CMK (cell line): ENCODE measurements at places on chromosomes 6 and 20.

DNA sequence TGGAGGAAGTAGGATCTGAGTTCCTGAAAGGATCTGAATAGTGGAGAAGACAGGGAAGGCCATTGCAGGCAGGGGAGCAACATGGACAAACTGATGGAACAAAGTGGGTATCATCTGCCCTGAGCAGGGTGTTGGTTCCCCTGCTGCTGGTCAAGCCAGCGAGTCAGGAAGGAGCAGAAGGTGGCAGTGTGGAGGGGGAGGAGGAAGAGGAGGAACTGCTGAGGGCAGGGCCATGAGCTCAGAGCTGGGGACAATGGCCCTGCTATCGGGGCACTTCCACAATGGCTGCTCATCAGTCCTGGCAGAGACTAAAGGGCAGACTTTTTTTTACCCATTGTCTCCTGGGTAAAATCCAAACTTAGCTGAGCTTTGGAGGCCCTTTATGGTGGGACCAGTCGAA, 13.6 kb downstream of the CNBD2 start:
- no peak for DNase-seq

DNA sequence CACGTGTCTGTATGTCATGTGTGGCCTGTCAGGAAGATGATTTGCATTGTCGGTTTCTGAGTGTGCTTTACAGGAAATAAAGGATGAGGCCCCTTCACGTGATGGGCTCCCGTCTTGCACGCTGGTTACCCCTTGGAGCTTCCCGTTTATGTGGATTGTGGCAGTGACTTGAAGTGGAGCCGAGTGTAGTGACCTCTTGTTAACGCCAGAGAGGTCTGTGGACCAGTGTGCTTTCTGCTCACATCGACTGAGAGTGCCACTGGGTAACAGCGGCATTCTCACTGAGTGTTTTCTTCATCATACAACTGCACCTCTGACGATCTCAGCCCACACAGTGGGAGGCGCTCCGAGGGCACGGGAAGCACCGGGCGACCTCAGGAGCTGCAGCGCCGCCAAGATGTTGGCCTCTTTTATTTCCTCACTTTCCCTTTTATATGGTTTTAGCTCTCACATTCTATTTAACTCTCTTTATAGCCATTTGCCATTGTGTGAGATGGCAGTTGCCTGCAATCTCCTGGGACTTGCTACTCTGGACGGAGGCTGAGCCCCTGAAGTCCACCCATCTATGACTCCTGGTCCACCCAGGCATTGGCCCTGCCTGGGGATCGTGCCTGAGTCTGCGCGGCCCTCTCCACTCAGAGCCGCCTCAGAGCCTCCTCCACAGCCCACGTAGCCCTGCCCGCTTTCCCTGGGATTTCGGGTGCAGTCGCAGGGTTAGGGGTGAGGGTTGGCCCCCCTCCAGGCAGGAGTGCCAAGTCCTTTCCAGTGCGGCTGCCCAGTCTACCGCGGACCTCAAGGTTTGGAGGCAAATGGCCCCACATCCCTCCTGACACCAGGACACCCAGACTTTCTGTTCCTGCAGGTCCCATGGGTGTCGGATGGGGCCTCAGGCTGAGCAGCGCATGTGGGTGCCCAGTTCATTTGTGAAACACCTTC, 238.9 kb downstream of the ERMARD start:
- no peak for DNase-seq

GRCh38 chr20:40305303-40305702, 383.7 kb downstream of the MAFB start:
- no peak for DNase-seq

- DNase-seq: no peak
Observed at GRCh38 chr6:107116328-107116892, 1.1 kb upstream of the BEND3 start.

DNA sequence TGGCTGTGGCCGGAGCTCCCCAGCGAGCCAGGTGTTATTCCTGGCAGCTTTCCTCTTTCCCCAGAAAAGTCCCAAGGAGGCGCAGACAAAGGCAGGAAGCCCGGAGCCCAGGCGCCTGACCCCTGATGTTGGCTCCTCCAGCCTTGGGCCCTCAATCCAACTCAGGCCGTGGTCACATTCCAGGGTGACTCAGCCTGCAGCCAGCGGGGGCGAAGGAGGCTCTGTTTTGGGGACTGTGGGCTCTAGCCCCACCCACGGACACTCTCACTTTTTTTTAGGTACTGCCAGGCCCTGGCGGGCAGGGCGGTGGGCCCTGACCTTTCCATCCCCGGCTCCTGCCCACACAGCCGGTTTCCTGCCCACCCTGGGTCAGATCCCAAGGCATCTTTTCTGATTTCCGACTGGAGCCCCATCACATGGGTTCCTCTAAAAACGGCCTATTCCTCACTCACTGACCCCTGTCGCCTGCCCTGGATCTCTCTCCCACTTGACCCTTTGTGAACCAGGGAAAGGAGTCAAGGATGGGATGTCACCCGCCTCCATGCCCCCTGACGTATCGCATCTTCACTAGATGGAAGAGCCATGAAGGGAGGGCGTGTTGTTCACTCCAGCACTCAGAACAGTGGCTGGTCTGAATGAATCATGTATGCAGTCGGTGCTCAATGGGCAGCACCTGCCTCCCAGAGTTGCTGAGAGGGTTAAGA, 5.5 kb downstream of the PTGIS start:
- no peak for DNase-seq

- DNase-seq: no peak
Observed at GRCh38 chr20:8005033-8005432, 14.5 kb downstream of the TMX4 start.

- DNase-seq: no peak
Observed at GRCh38 chr20:42740226-42740870, 449.4 kb downstream of the PTPRT start.

DNA sequence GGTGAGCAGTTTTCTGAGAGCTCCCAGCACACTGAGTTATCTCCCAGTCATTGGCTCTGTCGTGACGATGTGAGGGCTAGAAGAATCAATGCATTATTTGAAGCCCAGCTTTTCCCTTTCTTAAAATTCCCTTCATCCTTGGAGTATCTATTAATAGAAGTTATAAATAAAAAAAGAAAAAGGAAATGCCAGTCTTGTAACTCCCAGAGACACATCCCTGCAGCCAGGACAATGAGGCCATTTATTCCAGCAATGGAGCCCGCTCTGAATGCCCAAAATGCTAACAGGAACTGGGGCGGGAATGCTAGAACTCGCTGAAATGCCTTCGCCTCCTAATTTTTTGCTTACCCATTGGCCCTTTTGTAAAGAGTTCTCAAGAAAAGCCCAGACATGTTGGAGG, 305.8 kb downstream of the TFAP2C start:
- no peak for DNase-seq

GRCh38 chr20:46715292-46715756, 5.9 kb downstream of the SLC2A10 start:
- DNase-seq: no peak

DNA sequence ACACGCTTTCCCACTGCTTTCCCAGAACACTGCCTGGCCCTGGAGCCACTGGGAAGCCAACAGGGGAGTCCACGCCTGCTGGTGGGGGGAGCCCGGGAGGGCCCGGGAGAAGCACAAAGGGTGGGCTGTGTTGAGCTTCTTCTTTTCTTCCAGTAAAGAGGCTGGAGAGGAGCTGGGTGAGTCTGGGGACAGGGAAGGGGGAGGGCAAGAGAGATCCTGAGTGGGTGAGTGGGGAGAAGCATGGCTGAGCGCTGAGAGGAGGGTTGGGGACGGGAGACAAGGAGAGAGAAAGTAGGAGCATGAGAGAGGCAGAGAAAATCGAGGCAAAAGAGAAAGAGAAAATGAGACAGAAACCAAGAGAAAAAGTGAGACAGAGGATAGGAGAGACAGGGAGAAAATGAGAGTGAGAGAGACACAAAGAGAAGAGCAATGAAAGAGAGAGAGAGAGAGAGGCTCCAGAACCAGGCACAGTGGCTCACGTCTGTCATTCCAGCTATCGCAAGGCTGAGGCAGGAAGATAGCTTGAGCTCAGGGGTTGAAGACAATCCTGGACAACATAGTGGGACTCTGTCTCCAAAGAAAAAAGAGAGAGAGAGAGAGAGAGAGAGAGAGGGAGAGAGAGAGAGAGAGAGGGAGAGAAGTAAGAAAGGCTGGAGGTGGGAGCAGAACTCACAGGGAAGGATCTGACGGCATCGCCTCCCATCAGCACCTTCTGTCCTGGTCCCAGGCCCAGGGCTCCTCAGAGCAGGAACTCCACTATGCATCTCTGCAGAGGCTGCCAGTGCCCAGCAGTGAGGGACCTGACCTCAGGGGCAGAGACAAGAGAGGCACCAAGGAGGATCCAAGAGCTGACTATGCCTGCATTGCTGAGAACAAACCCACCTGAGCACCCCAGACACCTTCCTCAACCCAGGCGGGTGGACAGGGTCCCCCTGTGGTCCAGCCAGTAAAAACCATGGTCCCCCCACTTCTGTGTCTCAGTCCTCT, 2.0 kb downstream of the LST1 start:
- peak; percentile 63 for DNase-seq

DNA sequence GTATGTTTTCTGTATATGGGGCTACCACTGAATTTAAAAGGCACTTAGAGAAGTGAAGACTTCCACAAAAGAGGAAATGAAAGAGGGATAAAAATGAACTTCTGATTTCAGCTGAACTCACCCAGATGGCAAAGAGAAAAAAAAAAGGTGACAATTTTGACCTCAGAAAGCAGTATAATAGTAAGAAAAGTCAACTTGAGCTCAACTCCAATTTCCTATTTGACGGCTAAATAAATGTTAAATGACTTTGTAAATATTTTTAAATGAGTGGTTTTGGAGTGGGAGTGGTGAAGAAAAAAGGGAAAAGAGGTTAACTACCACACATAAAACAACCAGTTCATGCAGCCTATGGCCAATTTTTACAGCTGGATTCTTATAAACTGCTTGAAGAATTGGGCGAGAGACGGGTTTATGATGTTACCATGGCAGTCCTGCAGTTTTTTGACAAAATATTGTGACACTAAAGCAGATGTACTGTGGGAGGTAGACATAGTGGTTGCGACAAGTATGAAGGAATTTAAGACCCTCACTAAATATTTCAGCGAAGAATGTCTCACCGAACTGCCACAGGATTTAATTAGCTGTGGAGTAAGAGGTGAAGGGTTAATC, 49.8 kb upstream of the ADTRP start:
- DNase-seq: no peak

DNA sequence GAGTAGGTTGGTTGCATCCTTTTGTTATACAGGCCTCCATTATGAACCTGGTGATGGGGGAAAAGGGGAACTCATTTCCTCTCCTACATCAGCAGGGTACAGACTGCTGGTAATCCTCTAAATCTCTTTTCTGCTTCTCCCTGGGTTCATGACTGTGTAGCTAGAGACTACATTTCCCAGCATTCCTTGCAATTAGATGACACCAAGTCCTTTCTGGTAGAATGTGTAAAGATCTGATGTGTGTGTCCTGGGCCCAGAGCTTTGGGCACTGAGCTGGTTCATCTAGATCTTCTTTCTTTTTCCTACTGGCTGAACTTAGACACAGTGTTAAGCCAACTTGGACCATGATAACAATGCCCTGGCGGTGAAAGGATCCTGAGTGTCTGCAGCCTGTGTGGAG, 104.7 kb upstream of the IFNGR1 start:
- DNase-seq: no peak

GRCh38 chr20:703426-703825, 27.8 kb upstream of the SCRT2 start:
- DNase-seq: no peak

DNA sequence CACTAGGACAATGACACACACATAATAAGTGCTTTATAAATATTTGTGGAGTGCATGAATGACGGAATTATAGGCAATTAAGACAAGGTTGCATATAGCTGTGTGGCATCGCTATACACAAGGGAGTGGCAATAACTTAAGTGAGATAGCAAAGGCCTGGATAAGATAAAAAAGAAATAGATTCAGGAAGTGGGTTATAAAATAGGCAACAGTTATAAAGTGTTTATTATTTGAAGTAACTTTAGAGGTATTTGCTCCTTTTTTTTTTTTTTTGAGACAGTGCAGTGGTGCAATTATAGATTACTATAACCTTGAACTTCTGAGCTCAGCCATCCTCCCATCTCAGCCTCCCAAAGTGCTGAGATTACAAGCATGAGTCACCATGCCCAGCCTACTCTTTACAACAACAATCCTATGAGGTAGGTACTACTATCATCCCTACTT, 75.9 kb upstream of the LOC128125822 start:
- no peak for DNase-seq

GRCh38 chr20:32828029-32828680, 8.4 kb downstream of the MAPRE1 start:
- no peak for DNase-seq

DNA sequence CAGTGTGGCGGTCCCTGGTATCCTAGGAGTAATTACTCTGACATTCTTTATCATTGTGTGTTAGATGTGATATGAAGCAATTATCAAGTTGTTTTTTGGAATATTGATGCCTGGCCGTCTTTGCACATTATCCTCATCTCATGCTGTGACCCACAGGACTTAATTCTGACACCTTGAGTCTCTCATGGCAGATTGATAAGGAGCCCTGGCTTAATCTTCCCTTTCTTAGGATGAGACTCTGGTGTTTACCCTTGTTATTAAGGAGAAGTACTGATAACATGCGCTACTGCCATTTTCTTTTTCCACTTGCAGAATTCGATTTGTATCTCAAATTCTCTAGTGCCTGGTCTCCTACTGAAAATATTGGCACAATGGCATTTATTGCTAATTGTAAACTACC, 980.2 kb downstream of the KIF16B start:
- no peak for DNase-seq

GRCh38 chr6:141968632-141969031, 164.1 kb upstream of the GJE1 start:
- DNase-seq: no peak

- DNase-seq: no peak
Observed at GRCh38 chr6:5335020-5335419, 73.7 kb downstream of the FARS2 start.

GRCh38 chr6:96626759-96627364, 63.9 kb downstream of the FHL5 start:
- no peak for DNase-seq

DNA sequence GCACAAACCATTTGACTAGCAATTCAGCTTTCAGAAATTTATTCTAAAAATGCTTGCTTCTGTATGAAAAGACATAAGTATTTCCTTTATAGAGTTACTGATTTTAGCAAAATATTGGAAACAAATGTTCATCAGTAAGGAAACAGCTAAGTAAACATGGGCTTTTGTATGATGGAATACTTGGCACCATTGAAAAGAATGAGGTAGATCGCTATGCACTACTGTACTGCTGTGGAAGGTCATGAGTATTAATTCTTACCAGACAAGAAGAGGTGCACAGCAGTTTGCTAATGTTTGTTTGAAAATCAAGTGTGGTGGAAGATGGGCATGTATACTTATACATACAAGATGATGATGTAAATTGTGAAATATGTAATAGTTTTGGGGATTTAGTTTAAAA, 73.0 kb downstream of the FARS2 start:
- no peak for DNase-seq
